ENCODE measurements at places on chromosomes 7 and 10. TPM values are rescaled to one million over a fixed set of nuclear protein-coding genes. Genes with fewer than 3 reads are reported as not detected.

The PRSS2 gene
- total RNA-seq, result not detected

The CNPY1 gene
- 19.4 TPM for total RNA-seq

The ATRNL1 gene
- total RNA-seq, result 419 TPM

The MAGI2 gene
- 101 TPM for total RNA-seq

The RGR gene
- 0.91 TPM for total RNA-seq

The CPA1 gene
- total RNA-seq, result not detected

The SPAG6 gene
- total RNA-seq, result 1.5 TPM

The ACSL5 gene
- 2.0 TPM for total RNA-seq

The HOXA6 gene
- total RNA-seq, result not detected

The FRMD4A gene
- 169 TPM for total RNA-seq

The SLC29A4 gene
- 22.6 TPM for total RNA-seq

The ADGRA1 gene
- total RNA-seq, result 3.4 TPM

The PRPS1L1 gene
- not detected for total RNA-seq

The SH2D4B gene
- 0.36 TPM for total RNA-seq

The RBP3 gene
- not detected for total RNA-seq

The CCDC146 gene
- 15.8 TPM for total RNA-seq

The STMP1 gene
- 36.2 TPM for total RNA-seq

The NCF1 gene
- total RNA-seq, result 0.18 TPM

The AS3MT gene
- total RNA-seq, result 5.8 TPM

The GAD2 gene
- 29.6 TPM for total RNA-seq

The CRPPA gene
- total RNA-seq, result 7.5 TPM

The CYP3A5 gene
- total RNA-seq, result 2.3 TPM

The RASSF4 gene
- total RNA-seq, result 26.5 TPM

The TRIM73 gene
- 8.5 TPM for total RNA-seq

The CXCL12 gene
- 90.7 TPM for total RNA-seq

The CYP3A4 gene
- total RNA-seq, result not detected

The PNLIPRP1 gene
- not detected for total RNA-seq

The AP4M1 gene
- total RNA-seq, result 15.6 TPM

The NANOS1 gene
- 7.8 TPM for total RNA-seq

The ABCB1 gene
- total RNA-seq, result 10.4 TPM

The EBLN1 gene
- total RNA-seq, result not detected

The VOPP1 gene
- 83.1 TPM for total RNA-seq

The HMX3 gene
- total RNA-seq, result not detected

The RARRES2 gene
- total RNA-seq, result 4.1 TPM

The MRM2 gene
- total RNA-seq, result 9.4 TPM

The PRSS37 gene
- total RNA-seq, result not detected

The MSMB gene
- not detected for total RNA-seq

The SCIN gene
- 2.5 TPM for total RNA-seq
